Epithelial cell of proximal tubule (primary cell): ENCODE measurements at places on chromosomes 5 and 9.

DNA sequence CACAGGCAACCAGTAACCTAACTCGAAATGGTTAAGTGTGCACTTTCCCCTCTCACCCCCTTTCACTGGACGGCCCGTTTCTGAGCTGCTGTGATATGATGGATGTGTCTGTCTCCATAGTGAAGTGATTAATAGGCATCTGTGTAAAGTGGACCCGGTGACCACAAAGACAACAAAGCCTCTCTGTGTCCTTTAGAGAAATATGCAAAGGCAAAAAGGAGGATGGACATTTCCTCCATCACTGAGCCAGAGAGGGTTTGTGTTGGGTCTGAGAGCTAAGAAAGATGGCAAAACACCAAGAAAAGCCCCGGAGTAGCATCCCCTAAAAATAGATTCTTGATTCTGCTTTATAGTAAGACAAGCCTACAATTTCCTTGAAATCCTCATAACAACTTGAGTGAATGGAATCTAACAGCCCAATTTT lies 120.6 kb downstream of the SEMA6A start:
- no peak for DNase-seq

GRCh38 chr9:137694962-137695875 lies 76.4 kb downstream of the EHMT1 start:
- DNase-seq = no peak

DNA sequence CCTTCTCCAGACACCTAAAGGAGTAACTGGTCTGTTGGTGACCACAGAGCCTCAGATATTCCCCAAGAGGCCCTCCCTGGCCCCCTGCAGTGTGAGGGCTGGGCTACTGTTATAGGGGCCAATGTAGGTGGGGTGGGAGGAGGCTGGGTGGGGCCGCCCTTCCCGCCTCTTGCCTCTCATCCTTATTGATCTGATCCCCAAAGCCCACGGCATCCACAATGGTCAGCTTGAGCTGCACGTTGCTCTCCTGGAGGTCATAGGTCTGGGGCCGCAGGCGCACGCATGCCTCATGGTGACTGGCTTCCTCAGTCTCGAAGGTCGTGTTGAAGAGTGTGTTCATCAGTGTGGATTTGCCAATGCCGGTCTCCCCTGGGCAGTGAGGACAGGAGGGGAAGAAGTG lies 13.0 kb downstream of the SEPTIN8 start:
- DNase-seq = no peak

DNA sequence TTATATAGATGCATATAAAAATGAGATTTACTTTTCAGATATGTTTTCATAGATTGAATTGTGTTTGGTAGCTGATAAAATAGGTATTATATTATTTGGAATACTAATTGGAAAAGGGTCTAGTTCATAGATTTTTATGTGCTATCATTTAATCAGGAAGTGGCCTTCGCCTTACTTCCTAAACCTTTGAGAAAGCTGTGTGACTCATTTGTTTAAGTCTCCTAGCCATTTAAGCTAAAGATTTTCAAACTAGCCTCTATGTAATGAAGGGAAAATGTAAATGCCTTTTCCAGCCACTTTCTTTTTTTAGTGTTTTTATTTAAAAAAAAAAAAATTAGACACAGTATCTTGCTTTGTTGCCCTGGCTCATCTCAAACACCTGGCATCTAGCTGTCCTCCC lies 97.5 kb downstream of the DMXL1 start:
- DNase-seq = no peak

GRCh38 chr5:14584848-14585247 lies 3.3 kb downstream of the OTULINL start:
- DNase-seq = no peak

- DNase-seq = peak; percentile 65
These were observed 159.8 kb upstream of the GAS1 start for GRCh38 chr9:87107072-87107471.

- DNase-seq = no peak
These were observed 33.8 kb upstream of the OTULIN start for GRCh38 chr5:14630671-14631070.

- no peak for DNase-seq
These were observed 90.6 kb upstream of the ADAMTS2 start for GRCh38 chr5:179435731-179436315.

DNA sequence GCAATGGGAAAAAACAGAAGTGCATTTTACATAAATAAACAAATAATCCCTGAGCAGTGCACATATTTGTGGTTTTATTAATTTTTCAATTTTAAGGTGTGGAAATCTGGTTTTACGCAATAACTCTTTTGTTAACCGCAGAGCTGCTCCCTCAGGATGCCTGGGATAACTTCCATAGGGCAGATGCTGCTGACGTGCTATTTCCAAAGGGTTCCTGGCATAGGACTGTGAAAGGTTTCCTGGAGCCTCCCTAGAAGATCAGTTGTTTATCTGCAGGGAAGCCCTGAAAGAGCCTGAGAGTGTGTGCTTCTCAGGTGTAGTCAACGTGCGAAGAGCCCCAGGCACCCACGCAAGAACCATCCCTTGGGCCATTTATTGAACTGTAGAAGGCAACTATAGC lies 443.5 kb downstream of the PLK2 start:
- no peak for DNase-seq

DNA sequence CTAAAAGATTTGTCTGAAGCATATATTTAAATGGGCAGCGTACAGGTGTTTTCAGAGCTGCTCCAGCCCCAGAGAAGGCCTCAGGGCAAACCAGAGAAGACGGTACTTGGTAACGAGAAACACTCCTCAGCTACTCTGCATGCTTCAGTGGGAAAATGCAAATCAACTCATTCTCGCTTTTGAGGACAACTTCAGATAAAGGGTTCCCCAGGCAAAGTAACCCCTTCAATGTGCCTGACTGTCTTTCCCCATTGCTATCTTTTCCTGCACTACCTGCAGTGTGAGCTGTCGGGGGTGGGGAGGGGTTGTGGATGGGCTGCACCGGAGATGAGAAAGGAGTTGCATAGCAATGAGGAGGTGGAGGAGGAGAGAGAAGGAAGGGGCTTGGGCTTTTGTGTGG lies 339.7 kb upstream of the CLINT1 start:
- DNase-seq = no peak

DNA sequence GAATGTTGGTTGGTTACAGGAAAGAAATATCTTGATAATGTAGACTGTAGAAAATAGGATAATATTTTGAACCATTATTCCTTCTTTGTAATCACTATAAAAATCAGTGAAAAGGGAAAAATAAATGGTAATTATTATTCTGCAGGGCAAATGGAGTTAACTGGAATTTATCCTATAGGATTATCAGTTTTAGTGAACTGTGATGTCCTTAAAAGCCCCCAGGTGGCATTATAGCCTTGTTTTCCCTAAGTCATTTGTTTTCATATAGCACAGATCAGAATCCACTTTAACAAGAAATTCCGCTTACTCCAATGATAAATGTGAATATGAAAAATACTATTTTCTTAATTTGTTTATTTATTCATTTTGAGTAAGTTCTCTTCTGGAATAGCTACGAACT lies 26.2 kb upstream of the WDR41 start:
- no peak for DNase-seq

DNA sequence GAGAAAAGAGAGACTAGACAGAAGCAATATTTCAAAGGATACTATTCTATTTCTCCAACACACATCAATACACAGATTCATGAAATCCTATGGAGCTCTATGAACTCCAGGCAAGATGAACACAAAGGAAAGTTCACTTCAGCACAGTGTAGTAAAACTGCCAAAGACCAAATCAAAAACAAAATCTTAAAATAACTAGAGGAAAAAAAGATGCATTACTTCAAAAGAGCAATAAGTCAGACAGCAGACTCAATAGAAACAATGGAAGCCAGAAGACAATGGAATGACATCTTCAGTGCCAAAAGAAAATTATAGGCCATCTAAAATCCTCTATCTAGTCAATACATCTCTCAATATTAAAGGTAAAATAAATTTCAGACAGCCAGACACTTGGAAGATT lies 205.3 kb upstream of the TBC1D2 start:
- DNase-seq = no peak

- DNase-seq = no peak
These were observed 92.7 kb upstream of the CACNA1B start for GRCh38 chr9:137784641-137785513.

GRCh38 chr5:14463629-14464028 lies 118.0 kb upstream of the OTULINL start:
- no peak for DNase-seq

DNA sequence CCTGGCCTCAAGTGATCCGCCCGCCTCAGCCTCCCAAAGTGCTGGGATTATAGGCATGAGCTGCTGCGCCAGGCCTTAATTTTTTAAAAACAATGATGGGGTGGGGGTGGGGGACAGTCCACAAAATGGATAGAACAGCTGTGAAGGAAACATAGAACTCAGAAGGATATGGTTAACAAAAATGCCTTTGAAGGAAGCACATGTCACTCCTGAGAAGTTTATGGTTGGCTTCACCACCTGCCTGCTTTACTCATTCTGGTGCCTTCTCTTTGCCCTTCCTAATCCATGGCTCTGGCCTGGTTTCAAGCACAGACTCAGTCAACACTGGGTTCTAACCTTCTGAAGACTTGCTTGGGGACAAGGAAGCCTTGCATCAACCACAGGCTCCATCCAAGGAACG lies 10.3 kb downstream of the BAG1 start:
- DNase-seq = no peak

- no peak for DNase-seq
These were observed 7.5 kb upstream of the PRLR start for GRCh38 chr5:35237580-35238376.

- no peak for DNase-seq
These were observed 25.8 kb downstream of the ECPAS start for GRCh38 chr9:111458139-111459009.

- no peak for DNase-seq
These were observed 186.7 kb upstream of the RASA1 start for GRCh38 chr5:87081016-87081415.

DNA sequence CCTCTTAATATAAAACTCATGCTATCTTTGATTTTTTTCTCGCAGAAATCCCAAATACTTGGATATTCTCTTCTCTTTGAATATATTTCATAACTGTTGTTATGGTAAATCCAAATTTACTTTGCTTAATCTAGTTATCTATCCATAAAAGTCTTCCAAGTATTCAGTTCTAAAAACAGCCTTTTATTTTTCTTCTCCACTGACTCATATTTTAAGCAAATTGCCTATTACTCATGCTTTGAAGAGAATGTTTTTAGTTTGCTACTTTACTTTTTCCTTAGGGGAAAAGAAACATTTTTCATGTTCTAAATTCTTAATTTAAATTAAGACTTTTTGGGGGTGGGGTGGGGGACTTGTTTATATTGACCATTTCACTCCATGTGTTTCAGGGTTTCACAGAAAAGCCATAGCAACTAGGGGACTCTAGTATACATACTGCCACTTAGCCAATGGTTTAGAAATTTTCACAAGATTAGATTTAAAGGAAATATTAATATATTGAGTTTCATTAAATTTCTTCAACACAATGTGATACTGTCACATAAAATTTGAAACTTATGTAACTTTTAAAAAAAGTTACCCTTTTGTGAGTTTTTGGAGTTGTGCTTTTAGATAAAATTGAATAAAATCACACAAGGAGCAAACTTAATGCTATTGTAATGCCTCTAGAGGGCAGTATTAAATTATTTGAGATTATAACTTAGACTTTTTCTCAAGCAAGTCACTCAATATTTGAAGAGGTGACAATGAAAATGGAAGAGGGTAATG lies 545.8 kb upstream of the ARRDC3 start:
- no peak for DNase-seq

- no peak for DNase-seq
These were observed 2.9 kb downstream of the HTR1A start for GRCh38 chr5:63959177-63959982.

- DNase-seq = no peak
These were observed 5.5 kb downstream of the PTBP3 start for GRCh38 chr9:112327718-112328450.

DNA sequence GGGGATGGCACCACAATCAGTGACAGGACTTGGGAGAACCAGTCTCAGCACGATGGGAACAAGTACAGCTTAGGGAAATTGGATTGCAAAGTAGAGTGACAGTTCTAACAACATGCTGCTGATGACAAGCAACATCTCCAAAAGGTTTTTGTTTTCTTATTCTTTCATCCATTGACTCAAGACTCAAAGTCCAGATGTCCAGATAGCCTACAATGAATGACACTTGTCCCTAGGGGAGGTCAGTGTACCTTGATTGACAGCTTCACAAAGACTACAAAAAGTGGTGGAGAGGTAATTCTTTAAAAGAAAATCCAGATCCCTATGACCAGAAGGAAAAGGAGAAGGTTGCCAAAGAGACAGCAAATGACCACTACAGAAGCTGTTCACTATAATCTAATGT lies 323.9 kb downstream of the TMEM232 start:
- DNase-seq = no peak

DNA sequence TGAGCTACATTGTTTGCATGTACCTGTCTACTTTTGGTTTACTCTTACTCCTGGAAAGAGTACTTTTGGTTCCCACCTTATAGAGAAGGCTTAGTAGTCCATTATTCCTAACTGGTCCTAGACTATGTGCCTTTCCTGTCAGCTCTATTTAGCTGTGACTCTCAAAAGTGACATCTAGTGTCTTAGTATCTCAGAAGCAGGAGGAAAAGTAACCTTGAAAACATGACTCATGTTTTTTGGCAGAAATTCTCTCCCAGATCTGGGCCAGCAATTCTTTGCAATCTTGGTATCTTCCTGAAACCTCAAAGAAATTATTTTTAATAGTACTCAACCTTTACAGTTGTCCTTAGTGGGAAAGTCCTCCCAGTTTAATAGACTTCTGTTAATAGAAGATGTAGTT lies 691.7 kb upstream of the SEMA6A start:
- DNase-seq = no peak

DNA sequence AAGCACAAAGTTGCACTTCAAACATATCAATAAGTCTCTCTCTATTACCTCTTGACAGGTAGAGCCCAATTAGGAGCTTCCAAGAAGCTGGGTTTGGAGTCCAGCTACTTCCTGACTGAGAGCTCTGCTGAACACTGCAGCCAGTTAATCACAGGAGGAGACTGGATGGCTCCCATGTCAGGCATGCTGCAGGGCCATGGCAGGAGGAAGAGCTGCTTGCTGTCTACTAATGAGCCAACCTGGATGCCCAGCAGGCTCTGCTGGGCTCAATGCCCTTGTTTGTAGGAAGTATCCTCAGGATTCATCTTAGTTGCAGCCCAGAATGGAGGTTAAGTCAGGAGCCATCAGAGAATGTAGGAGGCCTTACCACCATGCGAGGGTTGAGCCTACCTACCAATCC lies 91.9 kb downstream of the TMEM215 start:
- no peak for DNase-seq

DNA sequence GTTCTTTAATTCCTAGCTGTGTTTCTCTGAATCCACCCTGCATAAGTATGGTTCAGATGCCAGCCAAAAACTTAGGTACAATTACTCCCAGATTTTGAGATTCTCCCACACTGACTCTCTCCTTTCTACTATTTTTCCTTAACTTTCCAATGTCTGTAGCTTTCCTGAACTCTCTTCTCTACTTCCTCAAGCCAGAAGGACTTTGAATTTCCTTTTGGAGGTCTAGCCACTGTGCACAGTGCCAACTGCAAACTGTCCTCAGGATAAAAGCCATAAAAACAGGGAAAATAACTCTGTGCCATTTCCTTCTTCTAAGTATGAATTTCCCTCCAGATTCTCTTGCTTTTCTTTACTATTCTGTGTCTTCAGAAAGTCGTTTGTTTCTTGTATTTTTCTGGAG lies 157.2 kb downstream of the AP3B1 start:
- no peak for DNase-seq
